NCI-H1105 treated with DMSO at 0.1 percent for 48 hours (cell line): ENCODE measurements at places on chromosomes 11 and 22.

DNA sequence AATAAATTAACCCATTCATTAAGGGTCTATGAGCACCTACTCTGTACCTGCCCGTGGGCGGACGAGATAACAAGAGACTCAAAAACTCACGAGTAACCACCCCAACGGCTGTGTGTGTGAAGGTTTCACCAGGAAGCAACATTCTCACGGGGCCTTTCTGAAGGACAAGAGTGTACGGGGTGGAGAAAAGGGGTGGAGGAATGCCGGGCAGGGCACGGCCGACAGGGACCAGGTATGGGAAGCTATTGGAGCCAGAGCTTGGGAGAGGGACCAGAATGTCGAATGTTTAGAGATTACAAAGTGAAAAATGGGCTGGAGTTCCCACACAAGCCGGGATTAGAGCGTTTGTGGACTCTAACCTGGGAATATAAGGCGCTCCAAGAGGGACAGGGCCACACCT lies 1.6 kb downstream of the KMT5B start:
- no peak for DNase-seq

GRCh38 chr22:17418890-17419324 lies 49.6 kb downstream of the CECR2 start:
- no peak for DNase-seq

DNA sequence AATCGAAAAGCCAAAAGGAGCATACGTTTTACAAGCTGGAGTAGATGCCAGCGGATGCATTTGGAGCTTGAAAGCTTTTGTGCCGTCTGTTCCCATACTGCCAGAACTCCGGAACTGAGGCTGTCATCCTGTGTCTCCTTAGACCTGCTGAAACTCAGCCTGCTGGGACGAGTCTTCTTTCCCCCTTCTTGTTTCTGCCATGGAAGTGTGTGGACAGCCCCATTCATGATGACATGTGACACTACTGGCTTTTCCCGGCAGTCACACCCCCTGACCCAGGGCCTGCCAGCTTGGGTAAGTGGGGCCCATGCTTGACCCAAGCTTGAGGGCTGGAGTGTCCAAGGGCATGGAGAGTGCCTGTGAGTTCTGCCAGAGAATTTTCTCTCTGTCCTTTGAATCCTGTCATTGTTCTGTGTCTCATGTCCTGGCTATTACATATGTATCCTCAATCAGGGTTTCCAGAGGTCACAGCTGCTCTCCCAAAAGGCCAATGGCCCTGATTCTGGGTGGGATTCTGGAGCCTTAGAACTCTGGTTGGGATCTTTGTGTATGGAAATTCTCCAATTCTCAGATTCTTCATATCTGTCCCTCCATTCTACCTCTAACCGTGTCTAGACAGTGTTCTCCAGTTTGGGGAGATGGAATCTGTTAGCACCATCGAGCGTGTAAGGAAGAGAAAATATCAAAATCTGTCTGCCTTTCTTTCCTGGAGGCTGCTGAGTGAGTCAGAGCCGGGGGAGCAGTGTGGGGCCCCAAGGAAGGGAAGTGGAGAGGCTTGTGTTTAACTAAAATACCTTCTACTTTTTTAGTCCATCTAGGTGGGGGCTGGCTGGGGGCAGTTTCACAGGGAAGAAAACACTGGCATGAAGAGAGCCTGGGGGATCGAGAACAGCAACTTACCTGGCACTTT lies 73.2 kb downstream of the KIAA1671 start:
- no peak for DNase-seq

DNA sequence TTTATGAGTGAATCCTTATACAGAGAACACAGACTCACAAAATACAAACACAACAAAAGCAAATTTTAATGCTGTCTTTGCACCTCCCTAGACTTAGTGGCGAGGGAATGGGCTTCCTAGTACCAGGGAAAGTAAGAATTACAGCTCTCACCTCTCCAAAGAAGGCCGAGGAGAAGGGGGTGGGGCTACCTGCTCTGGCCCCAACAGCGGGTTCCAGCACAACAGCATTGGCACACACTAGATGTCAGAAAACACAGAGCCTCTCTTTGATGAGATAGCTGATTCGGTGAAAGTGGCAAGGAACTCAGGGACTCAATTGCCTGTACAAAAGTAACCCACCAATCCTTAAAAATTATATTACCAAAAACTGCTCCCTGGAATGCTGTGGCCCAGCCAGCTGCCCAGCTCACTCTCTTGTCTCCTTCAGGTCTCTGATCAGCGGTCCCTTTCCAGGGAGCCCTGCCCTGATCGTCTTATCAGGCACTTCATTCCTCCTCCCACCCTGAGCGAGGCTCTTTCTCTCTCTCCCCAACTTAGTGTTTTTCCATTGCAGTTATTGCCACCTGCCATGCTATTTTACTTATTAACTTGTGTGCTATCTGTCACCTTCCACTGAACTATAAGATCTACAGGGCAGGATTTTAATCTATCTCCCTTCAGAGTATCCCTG lies 30.7 kb downstream of the SPON1 start:
- no peak for DNase-seq

GRCh38 chr22:46129390-46130041 lies 20.8 kb upstream of the PPARA start:
- DNase-seq, result no peak

GRCh38 chr11:78564490-78565467 lies 9.9 kb downstream of the NARS2 start:
- peak; percentile 58 for DNase-seq

GRCh38 chr11:5818245-5818886 lies 9.6 kb downstream of the OR52N2 start:
- no peak for DNase-seq

- no peak for DNase-seq
These were observed 171.8 kb downstream of the SOX6 start for GRCh38 chr11:16184588-16184987.

GRCh38 chr11:64372802-64373597 lies 14.0 kb downstream of the RPS6KA4 start:
- DNase-seq, result peak; percentile 99
